ENCODE measurements at places on chromosomes 6 and 20.
A peak's percentile ranks its signal among the peaks of the same experiment; 100 is the strongest.

- no peak for DNase-seq
Observed at GRCh38 chr20:34315236-34315635, 12.1 kb upstream of the AHCY start.

- DNase-seq = no peak
Observed at GRCh38 chr6:47371870-47372255, 62.2 kb upstream of the TNFRSF21 start.

DNA sequence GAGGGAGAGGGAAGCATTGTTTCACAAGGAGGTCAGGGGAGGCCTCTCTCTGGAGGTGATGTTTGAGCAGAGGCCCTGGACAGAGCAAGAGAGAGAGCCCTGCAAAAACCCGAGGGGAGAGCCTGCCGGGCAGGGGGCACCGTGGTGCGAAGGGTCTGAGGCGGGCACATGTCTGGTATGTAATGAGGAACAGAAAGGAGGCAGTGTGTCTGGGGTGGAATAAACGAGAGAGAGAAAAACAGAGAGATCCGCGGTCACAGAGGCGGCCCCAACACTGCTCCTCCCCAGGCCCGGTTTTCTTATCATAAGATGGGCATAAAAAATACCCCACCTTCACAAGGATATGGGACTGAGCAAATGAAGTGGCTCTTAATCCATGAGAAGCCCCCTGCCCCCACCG is 119.2 kb downstream of the PREX1 start:
- DNase-seq = no peak

- DNase-seq = peak; percentile 55
Observed at GRCh38 chr6:107045826-107046675, 18.1 kb downstream of the MTRES1 start.

- DNase-seq = no peak
Observed at GRCh38 chr6:34486106-34486740, 20.3 kb downstream of the PACSIN1 start.

DNA sequence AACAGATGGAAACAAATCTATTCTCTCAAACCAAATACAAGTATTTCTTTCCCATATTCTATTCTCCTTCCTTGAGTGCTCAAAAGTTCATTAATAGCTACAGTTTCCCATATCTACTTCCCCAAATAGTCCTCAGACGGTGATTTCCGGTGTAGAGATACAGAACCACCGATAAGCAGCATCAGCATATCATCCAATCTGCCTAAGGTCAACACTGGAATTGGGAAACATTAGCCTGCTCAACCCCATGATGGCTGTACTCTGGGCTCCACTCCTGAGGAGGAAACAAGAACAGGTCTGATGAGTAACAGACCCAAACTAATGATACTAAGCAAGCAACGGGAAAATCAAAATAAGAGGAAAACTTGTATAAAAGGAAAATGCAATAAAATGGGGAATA is 115.6 kb downstream of the EPB41L2 start:
- DNase-seq = no peak

- no peak for DNase-seq
Observed at GRCh38 chr6:151137542-151137941, 102.2 kb upstream of the AKAP12 start.

- DNase-seq = no peak
Observed at GRCh38 chr6:108179741-108180140, 13.9 kb downstream of the NR2E1 start.

DNA sequence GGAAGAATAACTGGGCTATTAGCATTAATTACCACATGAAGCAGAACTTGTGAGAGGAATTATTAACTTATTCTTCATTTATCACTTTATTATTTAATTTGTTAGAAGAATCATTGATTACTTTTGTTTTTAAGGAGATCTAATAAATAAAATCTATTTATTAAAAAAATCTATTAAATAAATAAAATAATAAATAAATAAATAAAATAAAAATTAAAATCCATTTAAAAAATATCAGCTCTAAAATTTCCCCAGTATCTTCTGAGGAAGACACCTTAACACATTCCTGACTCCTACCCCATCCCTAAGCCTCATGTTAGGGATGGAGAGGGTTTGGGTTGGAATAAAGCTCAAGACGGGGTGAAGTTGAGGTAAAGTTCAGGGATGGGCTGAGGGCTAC is 231.4 kb downstream of the CLIC5 start:
- no peak for DNase-seq

DNA sequence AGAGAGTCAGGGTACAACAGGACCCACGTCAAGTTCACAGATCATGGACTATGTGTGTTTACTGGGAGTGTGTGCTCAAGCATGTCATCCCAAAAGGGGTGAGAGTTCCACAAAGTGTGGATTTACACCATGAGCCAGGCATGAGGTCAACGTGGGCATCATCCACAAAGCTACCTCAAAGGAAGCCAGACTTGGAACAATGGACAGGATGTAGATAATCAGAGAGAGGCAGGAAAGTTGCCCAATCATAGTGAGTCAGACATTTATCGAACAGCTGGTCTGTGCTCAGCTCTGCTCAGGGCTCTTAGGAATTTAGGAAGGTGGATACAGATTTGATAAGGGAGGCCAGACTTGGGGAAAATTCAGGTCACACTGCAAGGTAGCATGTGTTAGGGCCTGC is 317.2 kb upstream of the CDYL start:
- peak; percentile 80 for DNase-seq

GRCh38 chr6:64290867-64291266 is 655.3 kb downstream of the PHF3 start:
- DNase-seq = no peak

DNA sequence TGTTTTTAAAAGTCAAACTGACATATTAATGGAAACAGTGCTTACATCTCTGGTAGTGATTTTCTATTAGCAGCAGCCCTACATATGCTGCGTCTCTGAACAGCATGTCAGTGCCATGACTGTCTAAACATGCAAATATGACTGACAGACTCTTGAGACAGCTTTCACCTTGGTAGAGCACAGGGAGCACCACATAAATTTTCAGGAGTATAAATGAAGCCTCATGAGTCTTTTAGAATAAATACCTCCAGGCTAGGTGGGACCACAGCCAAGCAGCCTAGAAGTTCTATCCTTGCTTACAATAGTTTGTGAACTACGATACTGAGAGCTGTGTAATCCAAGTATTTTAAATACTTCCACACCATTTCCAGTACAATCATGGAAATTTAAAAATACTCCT is 410.7 kb upstream of the RUNX2 start:
- DNase-seq = no peak

GRCh38 chr20:21189761-21190523 is 64.1 kb downstream of the KIZ start:
- no peak for DNase-seq

GRCh38 chr6:125868252-125868651 is 77.5 kb downstream of the NCOA7 start:
- peak; percentile 12 for DNase-seq

GRCh38 chr6:6694825-6695624 is 106.5 kb downstream of the LY86 start:
- DNase-seq = no peak

GRCh38 chr20:15071085-15071808 is 733.8 kb upstream of the FLRT3 start:
- DNase-seq = no peak

DNA sequence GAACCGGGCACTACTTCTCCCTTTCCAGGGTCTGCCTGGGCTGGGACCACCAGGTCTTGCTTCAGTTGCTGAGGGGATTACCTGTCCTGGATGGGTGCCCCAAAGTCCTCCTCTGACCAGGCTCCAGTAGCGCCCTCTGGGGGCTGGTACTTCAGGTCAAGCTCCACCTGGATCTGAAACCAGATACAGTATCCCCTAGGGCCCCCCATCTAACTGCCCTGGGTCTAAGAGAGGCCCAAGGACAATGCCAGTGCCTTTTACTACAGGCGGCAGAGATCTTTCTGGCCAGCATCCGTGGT is 11.2 kb upstream of the SPAG4 start:
- DNase-seq = peak; percentile 24

GRCh38 chr6:151284548-151285017 is 44.8 kb downstream of the AKAP12 start:
- DNase-seq = no peak

- DNase-seq = peak; percentile 19
Observed at GRCh38 chr6:28634761-28635546, 109.3 kb downstream of the GPX5 start.

Measured in choroid plexus epithelial cell (primary cell).